ENCODE measurements at places on chromosomes 12 and 14.
A peak's percentile ranks its signal among the peaks of the same experiment; 100 is the strongest.

DNA sequence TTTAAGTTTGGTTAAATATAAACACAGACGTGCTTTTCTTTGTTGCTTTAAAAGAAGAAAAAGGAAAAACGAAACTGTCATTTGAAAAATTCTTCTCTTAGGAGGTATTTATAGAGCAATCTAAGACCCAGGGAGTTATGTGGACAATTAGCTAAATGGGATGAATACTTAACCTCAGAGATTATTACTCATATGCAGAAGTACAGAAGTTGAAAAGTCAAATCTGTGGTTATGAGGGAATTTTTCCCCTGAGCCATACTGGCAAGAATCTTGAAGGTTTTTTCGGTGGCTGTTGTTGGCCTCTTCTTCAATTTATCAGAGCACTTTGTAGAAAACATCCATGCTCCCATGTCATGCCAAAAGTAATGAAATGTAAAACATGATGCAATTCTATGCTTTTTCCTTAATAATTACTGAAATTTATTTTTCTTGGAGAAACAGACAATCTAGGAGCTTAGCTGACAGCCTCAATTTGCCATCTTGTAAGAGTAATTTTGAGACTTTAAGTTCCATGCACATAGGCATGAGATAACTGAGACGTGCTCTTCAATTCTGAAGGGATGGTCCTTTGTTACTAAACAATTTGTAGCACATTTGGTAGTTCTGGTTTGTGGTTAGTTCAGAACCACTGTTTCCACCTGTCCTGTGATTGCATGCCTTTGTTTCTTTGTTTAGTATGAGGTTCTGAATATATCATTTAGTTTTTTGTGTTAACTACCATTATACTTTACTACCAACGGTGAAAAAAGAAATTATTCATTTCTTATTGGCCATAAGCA is 126.6 kb downstream of the BCAT1 start:
- DNase-seq = no peak

- no peak for DNase-seq
These were observed 20.5 kb upstream of the CORO1C start for GRCh38 chr12:108751821-108752220.

GRCh38 chr14:101123618-101124510 is 220.3 kb upstream of the RTL1 start:
- DNase-seq = peak; percentile 47

- no peak for DNase-seq
These were observed 4.4 kb downstream of the TXNRD1 start for GRCh38 chr12:104219908-104220404.

DNA sequence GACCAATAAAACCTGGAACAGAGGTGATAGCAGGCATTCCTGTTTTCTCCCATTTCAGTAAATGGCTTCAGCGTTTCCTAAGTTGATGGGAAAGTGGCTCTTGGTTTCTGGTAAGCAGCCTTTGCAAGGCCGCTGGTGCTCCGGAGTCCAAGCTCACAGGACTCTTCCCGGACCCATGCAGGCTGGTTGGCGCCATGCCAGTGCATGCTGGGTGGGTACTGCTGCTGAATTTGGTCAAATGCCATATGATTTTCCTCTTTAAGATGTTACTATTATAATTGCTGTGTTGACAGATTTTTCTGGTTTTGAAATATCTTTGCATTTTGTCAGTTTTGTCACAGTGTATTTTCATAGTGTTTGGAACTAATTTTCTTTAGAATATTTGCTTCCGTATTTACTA is 27.7 kb downstream of the PPP2R5C start:
- DNase-seq = no peak

GRCh38 chr12:120093592-120094355 is 22.8 kb downstream of the RAB35 start:
- no peak for DNase-seq

GRCh38 chr12:10069976-10070375 is 28.8 kb downstream of the CLEC1A start:
- DNase-seq = no peak

DNA sequence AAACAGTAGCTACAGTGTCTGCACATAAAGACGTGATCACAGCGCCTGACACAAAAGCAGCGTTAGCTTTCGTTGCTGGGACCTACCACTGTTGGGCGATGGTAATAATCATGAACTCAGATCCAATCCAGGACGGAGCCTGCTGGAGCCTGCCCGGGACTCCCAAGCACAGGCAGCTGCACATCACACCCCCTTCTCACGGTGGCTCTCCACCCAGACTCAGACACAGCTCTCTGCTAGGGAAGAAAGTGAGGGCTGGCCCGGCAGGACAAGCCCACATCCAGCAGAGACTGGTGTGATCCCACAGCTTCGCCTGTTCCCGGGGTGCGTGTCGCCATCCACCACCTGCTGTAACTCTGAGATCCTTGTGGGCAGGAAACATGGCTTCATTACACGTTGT is 49.9 kb upstream of the FOXN3 start:
- DNase-seq = peak; percentile 17

GRCh38 chr12:27972721-27973120 is at the start of gene PTHLH:
Gene PTHLH, minus strand, starts transcription at chr12:27972733. Its CDS starts 3,239 bp downstream, at chr12:27969494.
- DNase-seq = no peak

- no peak for DNase-seq
These were observed 924.4 kb upstream of the LRFN5 start for GRCh38 chr14:40682131-40682913.

GRCh38 chr14:39739796-39740195 is 307.6 kb upstream of the FBXO33 start:
- peak; percentile 49 for DNase-seq

GRCh38 chr14:28300356-28300755 is 466.2 kb upstream of the FOXG1 start:
- DNase-seq = no peak
